ENCODE measurements at places on chromosomes 7 and 10.

GRCh38 chr7:150322114-150322832 lies 882 bp upstream of the LRRC61 start:
- no peak for DNase-seq

DNA sequence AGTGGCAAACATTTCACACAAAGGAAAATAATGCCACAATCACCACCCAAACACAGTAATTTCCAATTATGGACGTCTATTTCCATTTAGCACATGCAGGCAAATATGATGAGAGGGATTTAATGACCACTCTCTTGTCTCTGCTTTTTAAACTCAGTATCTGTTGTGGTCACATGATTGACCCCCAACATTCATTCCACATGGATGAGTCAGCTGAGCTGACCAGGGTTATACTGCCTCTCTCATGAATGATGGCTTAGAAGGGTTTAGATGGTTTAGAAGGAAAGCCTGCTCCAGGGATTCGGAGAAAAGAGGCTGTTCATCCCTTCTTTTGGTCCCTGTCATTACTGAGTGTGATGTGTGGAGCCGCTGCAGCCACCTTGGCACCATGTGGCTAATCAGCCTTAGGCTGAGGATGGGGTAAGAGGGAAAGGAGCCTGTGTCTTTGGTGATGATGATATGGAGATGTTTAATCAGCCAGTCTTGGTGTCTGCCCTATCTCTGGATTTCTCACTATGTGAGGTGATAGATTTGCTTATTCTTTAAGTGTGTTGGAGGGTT lies 38.2 kb upstream of the JAKMIP3 start:
- DNase-seq, result no peak

- DNase-seq, result no peak
Measured at GRCh38 chr10:21100190-21100589, 203.1 kb upstream of the NEBL start.

DNA sequence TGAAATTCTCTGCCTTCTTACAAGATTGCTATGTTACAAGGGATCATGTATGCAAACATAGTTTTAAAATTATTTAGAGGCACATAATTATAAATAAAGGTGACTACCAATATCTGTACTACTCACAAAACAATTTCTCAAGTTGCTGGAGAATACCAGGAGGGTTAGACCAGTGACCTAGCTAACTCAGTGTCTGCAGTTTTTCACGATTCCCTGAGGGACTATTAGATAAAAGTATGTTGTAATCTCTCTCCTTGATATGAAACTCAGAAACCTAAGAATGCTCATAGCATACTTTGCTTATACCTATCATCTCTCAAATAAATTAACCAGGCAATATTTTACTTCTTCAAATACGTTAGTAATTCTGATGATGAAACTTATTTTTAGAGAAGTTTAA lies 534.0 kb upstream of the ANKRD30A start:
- DNase-seq, result no peak

Data from fibroblast of the conjunctiva (primary cell).